ENCODE measurements at places on chromosomes 12 and 14.

GRCh38 chr12:26122061-26122680, 2.7 kb downstream of the BHLHE41 start:
- no peak for DNase-seq

DNA sequence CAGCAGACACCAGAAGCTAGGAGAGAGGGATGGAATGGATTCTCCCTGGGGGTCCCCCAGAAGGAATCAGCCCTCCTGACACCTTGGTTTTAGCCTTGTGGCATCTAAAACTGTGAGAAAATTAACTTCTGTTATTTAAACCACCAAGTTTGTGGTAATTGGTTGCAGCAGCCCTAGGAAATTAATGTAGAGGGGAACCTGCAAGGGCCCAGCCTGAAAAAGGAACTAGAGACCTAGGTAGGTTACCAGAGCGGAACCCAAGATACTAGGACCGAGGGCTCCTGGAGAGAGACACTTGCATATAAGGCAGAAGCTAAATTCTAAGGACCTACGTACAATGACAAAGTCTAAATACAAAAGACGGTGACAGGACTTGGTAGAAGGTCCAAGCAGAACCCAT, 8.1 kb upstream of the DENND5B start:
- DNase-seq: no peak

- DNase-seq: no peak
These were observed 2.3 kb upstream of the GARIN2 start for GRCh38 chr14:67186789-67187584.

- DNase-seq: peak; percentile 92
These were observed at the start of gene TMED10 for GRCh38 chr14:75176142-75176820. TMED10 (minus strand) TSS chr14:75176612; CDS start chr14:75176579, 33 bp downstream.

- no peak for DNase-seq
These were observed 133.6 kb downstream of the ZFP36L1 start for GRCh38 chr14:68658943-68659931.

GRCh38 chr12:25993901-25994651, 35.6 kb downstream of the RASSF8 start:
- DNase-seq: no peak

GRCh38 chr12:47234576-47235141, 154.9 kb upstream of the AMIGO2 start:
- no peak for DNase-seq

DNA sequence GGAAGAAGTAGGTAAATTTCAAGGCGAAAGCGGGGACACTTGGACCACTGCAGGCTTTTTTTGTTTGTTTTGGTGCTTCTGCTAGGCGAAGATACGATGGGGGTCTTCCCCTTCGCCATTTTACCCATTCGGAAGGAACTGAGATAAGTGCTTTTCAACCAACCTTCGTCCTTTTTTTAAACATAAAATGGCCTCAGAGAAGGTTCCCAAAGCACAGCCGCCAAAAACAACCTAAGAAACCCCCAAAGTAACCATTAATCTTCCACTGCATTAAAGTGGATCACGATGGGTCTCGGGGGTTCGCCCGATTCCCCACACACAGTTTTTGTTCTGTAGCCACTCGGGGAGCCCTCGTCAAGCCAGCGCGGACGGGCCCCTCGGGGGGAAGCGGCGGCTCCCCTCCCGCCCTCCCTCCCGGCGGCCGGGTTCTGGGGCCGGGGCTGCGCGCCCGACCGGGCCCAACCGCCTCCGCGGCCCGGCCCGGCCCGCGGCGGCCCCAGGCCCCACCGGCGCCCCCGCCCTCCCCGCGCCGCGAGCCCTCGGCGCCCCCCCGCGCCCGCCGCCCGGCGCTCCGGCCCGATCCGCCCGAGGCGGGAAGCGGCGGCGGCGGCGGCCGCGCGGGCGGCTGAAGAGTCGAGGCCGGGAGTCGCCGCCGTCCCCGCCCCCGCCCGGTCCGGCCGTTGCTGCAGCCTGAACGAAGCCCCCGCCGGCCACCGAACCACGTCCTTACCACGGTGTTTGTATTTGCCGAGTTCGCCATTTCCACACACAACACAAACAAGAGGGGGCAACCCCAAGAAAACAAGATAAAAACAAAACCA, 790 bp downstream of the GTF2A1 start:
- DNase-seq: peak; percentile 54

DNA sequence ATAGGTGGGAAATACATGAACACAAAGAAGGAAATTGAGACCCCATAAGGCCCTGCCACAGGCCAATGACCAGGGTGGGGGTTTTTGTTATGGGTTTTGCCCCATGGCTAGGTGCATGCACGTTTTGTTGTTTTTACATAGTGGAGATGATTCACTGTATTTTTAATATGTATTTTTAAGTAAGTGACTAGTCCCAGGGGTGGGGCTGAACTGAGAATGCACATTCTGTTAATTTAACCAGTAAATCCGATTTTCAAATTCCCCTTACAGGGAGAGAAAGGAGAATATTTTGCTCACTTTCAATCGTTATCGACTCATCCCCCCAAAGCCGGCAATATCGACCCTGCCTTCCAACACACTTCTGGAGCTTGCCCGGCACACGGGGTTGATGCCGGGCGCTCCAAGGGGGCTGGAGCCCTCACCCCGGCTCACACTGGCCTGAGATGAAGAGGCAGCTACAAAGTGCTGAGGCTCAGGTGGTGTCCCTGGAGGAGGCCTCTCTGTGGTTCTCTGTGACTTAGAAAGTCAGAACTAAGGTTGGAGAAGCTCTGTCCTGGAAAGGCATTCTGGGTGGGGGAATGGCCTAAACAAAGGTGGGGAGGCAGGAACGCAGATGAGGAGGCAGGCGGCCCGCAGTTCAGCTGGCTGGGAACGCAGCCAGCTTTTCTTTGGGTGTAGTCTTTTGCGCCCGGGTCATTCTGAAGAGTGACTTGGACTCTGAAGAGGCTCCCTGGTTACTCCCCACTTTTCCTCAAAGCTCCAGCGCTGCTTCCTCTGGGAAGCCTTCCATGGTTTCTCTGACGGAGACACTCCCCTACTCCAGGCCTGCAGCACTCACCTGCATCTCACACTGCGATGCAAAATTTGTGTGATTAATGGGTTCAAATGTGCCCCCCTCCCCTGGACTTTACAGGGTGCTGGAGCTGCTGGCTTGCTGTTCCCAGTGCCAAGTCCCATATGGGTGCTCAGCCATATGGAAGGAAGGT, 50.7 kb upstream of the DLK1 start:
- peak; percentile 91 for DNase-seq

GRCh38 chr14:68576496-68577244, 216.2 kb downstream of the ZFP36L1 start:
- no peak for DNase-seq

DNA sequence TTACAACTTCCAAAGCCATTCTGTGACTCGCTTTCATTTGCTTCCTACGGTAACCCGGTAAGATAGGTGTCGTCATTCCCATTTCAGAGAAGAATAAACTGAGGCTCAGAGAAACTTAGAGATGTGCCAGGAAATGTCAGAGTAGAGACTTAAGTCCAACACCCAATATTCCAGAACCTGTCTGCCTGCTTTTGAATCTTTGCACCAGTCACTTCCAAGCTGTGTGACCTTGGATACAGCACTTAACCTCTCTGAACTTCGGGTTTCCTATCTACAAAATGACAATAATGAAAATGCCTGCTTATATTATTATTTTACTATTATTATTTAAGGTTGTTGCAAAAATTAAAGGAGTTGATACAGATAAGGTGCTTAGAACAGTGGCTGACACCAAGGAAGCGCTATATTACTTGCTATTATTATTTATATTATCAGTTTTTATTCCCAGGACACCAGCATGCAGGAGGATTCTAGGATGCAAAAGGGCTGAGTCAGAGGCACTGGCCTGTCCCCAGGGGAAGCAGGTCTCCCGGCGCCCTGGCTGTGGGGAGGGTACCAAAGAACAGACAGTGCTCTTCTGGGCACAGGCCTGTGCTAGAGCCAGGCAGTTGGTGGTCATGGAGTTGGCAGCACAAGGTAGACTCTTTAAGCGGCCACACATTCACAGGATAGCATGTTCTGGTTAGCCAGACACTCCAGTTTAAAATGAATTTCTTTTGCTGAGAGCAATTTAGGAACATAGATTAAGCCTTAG, 5.4 kb downstream of the HSPB8 start:
- no peak for DNase-seq

DNA sequence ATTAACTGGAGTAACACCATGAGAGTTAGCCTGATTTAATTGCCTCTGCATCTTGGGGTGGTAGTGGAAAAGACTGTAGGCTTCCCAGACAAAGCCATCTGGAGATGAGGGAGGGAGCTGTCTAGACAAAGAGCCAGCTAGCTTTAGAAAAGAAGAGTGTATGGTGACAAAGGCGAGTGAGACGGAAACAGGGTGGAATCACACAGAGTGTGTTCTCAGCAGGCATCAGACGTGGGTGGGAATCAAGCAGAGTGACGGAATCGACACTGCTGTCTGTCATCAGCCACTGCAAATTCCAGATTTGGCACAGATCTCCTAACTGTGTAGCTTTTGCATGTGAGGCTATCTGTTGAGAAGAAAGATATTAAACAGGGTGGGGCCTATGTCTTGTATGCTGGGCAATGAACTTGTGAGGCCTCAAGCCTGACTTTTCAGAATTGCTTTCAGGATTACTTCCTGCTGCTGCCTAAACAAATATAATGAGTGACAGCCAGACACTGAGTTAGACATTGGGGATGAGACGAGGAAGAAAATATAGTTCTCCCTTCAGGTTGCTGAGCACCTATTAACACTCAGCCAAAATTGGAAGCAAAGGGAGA, 236.5 kb upstream of the GRIP1 start:
- DNase-seq: no peak

GRCh38 chr12:71440763-71441748, 1.5 kb downstream of the LGR5 start:
- no peak for DNase-seq

DNA sequence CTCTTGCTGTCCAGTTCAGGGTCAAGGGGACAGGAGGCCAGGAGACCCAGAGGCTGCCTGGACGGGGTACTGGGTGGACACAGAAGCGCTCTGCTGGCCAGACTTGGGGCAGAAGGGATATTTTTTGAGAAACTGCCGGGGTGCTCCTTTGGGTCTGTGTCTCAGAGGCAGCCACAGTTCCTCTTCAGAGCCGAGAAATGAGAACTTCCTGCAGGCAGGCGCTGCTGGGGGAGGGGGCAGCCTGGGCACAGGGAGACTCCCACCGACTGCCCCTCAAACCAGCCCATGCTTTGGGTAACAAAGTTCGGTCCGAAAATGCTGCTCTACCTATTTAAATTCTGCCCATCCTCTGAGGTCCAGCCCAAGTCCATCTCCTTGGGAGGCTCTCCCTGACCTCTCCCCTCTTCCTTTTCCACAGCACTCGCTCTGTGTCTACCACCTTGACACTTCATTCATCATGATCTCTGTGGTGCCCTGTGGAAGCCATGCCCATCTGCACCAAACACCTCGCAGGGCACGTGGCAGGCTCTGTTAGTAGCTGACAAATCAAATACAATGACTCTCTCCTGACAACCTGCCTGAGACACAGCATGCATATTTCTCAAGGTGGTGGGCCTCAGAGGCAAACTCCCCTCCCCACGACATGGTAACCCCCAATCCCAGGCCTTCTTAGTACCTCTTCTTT, 16.4 kb downstream of the HDAC7 start:
- no peak for DNase-seq

DNA sequence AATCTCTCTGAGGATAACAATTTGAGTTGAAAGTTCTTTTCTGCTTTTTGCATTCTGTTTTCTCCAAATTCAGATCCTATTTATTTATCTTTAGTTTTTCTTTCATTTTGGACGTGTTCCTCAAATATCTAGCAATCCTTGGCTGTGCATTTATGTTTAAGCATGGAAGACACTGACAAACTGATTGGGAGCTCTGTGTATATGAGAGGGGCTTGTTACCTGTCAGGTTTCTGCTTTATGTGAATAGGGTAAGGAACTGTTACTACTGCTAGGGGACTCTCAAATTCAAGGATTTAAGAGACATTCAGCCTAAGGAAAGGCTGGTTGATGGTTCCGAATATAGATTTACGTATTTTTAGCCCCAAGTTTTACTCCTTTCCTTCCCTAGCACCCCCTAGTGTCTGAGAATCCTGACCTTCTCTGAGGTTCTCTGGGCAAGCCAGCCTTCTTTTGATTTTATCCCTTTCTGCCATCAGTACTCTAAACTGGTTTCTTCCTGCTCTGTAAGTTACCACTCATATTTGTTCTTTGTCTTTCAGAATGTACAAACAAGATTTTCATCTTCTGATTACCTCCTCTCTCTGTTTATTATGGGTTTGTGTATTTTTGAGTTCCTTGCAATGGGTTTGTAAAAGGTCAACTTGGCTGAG, 30.5 kb downstream of the YLPM1 start:
- DNase-seq: peak; percentile 21

- DNase-seq: no peak
These were observed 98.7 kb downstream of the INSM2 start for GRCh38 chr14:35632676-35633075.

- DNase-seq: peak; percentile 70
These were observed 3.0 kb upstream of the FNTB start for GRCh38 chr14:64983439-64984310.

- no peak for DNase-seq
These were observed 7.6 kb downstream of the SUSD6 start for GRCh38 chr14:69619012-69619411.

DNA sequence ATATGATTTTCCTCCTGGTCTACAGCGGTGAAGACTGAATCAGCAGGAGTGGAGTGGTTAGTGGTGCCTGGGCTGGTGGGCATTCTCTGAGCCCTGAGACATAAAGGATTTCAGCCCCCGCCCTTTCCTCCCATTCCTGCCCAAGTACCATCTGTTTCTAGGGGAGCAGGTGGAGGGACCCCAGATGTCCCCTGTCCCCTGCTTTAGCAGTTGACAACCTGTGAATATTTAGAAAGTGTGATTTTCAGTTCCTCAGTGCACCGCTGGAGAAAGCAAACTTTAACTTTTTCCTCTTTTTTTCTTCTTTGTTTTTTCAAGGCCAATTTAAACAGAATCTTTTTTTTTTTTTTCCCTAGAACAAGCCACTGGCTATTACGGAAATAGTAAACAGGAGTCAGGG, 163.8 kb upstream of the MYL2 start:
- no peak for DNase-seq

DNA sequence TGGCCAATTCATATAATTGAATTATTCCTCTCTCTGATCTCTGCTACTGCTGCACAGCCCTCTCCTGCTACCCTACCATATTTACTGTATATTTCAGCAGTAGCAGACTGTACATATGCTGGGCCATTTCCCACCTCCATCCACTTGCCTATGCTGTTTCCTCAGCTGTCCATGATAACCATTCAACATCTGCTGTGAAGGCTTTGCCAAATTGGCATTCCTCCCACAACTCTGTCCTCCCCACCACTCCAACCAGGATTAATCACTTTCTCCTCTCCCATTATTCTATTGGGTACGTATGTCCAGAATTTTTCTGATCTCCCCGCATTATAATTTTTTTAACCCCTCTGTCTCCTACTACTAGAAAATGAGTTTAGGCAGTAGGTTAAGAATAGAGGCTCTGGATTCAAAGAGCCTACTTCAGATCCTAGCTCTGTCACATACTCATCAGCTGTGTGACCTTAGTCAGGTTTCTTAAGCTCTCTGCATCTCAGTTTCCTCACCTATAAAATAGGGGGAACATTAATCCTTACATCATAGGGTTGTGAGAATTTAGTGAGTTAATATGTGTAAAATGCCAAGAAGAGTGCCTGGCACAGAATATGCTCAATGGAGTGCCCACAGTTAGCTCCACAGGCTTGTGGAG, 123.3 kb downstream of the KICS2 start:
- no peak for DNase-seq

DNA sequence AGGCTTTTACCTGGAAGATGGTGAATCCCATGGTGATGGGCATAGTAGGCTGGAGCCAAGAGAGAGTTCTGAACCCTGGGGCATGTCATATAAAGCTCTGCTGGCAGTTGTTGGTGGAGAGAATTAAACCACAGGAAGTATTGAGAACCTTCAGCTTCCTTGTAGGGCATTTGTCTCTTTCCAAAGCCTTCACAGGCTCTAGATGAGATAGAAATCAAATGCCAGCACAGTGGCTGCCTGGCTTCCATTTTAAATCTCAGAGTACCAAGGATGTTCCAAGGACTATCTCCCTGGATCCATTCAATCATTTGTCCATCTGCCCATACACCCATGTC, 369.6 kb downstream of the DPF3 start:
- no peak for DNase-seq

Data from hematopoietic multipotent progenitor cell treated with erythropoietin and hydrocortisone succinate and interleukin-3 and kit ligand, for 15 days (in vitro differentiated cells).